IPS-NIHi11 (cell line): ENCODE measurements at places on chromosomes 7 and 10.
A peak's percentile ranks its signal among the peaks of the same experiment; 100 is the strongest.

DNA sequence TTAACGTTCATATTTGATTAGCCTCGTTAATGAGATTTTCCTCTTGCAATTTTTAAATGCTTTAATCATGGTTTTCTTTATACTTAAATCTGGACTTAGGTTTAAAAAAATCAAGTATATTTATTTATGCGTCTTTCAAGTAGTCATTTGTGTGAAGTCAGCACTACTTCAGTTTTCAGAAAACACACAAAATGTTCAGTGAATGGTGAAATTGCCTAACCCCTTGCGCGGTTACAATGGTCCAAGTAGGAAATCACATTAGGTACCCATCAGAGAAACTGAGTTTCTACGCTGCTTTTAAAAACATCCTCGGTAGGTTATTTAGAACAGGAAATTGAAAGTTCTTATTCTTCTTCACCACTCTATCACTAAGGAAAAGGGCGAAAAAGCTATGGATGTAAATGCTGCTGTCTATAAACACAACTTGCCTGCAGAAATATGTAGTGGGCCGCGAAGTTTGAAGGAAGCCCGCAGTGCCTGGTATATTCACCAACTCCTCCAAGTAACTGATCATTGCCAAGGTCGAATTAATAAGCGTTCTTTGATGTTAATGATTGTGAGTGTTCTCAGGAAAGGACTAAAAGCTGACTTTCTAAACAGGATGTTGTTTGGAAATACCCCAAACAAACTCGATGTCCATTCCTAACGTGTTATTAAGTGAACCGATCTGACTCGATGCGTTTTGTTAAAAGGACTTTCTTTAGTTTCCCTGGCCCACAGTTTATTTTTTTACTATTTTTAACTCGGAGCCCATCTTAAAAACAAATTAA lies 1.0 kb downstream of the SYPL1 start:
- DNase-seq = no peak

GRCh38 chr10:77005871-77006270 lies 631.7 kb downstream of the KCNMA1 start:
- DNase-seq = no peak

- DNase-seq = no peak
Measured at GRCh38 chr10:73229567-73229966, 17.5 kb downstream of the DNAJC9 start.

GRCh38 chr7:44325201-44325671 lies at the start of gene CAMK2B:
Gene CAMK2B, minus strand, starts transcription at chr7:44325594. Its CDS starts 173 bp downstream, at chr7:44325421.
- peak; percentile 63 for DNase-seq

- DNase-seq = no peak
Measured at GRCh38 chr7:140200061-140200989, 23.5 kb upstream of the KDM7A start.

GRCh38 chr10:111203615-111204014 lies 126.8 kb downstream of the ADRA2A start:
- DNase-seq = no peak

- DNase-seq = no peak
Measured at GRCh38 chr10:108425283-108425964, 1260.9 kb upstream of the SORCS1 start.

DNA sequence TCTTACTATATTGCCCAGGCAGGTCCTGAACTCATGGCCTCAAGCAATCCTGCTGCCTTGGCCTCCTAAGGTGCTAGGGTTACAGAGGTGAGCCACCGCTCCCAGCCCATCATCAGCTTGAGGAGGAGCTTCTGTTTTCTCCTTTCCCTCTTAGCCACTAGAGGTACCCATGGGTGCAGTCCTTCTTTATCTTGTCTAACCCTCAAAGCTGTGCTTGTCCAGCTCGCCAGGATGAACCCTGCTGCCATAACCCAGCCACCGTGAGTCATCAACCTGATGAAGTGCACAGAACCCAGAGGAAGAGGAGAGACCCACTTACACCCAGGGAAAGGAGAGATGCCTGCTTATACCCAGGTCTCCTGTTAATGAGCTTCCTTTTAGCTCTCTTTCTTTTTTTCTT lies 133.4 kb downstream of the CUL2 start:
- DNase-seq = no peak

- DNase-seq = no peak
Measured at GRCh38 chr7:99095698-99096097, 48.2 kb downstream of the SMURF1 start.

- no peak for DNase-seq
Measured at GRCh38 chr7:74584160-74584954, 73.2 kb upstream of the GTF2I start.

DNA sequence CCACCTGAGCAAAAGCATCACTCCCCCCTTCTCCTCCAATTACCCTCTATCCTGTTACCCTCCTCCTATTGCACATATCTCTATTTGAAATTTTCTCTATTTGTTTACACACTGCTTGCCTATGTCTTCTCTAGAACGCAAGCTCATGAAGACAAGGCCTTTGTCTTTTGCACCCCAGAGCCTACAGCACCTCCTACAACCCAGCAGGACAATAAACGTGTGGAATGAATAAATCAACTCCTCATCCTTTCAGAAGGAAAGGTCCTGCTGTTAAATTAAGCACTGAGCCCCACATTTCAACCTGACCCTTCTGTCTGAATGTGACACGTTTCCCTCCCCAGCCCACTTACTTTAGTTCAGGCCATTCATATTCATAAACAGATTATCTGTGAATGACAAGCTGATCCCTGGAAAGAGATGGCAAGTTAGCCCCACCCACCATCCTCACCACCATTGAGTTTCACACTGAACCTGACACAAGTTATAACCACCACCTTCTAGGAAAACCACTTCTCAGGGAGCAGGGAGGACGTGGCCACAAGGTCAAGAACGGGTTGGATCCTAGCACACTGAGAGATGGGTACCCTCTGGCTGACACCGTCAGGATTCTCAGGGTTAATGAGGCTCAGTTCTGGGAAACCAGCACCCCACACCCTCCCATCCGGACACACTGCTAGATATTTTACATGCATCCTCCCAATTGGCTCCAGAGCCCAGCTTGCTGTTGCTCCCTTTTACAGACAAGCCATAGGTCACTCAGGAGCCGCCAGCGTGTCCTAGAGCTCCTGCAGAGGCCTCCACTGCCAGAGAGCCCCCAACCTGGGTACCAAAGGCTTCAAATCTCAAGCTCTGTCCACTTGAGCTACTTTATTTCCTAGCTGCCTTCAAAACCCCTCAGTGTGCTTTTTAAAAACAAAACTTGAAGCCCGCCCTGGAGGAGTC lies 934 bp downstream of the PRTFDC1 start:
- peak; percentile 60 for DNase-seq

DNA sequence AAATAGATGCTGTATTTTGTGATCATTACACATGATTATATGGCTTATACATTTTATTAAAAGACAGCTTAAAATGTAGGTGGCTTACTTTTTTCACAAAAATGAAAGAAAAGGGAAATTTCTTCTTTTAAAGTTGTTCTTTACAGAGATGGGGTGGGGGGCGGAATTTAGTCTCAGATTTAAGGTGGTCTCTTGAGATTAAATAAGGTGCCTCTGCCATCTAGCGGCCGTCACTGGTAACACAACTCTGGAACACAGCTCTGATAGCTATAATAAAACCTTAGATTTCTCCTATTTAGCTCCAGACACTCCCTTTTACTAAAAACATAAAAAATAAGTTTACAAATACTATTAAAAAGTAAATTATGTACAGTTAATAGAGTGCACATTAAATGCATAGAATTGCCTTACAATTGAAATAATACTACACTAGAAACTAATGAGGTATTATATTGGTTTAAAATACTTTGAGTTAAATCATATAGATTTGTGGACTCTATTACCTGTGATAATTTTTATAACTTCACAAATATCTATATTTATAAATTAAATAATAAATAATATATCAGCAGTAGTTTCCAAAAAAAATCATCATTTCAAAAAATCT lies 210.9 kb downstream of the DGKB start:
- peak; percentile 30 for DNase-seq

GRCh38 chr10:11150879-11151415 lies 133.3 kb downstream of the CELF2 start:
- no peak for DNase-seq

GRCh38 chr7:17934094-17934493 lies 6.2 kb downstream of the SNX13 start:
- no peak for DNase-seq

DNA sequence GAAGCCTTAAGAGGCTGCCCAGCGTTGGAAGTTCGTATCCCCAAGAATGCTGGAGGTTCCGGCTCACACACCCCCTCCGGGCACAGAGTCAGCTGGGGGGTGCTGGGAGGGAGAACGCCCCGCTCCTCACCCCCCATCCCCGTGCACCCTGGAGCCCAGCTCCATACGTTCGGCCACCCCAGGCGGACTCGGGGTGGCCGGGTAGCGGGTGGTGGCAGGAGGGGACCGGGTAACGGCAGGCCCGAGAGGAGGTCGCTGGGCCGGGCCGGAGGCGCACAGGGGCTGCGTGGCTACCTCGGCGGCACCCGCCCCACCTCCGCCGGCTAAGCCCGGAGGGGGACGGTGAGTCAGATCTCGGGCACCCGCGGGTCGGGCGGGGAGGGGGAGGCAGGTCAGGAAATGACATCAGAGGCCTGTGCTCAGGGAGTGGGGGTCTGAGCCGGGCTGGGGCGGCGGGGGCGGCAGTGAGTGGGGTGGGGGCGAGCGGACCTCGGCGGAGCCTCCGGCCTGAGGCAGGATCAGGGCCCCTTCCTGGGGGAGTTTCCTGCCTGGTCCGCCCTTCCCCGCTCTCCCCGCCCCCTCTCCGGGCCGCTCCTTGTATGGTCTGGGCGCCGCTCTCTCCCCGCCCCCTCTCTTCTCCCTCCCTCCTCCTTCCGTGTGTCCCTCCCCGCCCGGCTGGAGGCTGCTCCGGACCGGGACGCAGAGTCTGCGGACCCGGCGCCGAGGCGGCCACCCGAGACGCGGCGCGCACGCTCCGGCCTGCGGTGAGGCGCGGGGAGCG lies at the start of gene ZYX:
ZYX (plus strand) TSS at position 700 of the 781 bp plus-strand sequence. CDS start 227 bp downstream, outside the sequence.
- peak; percentile 95 for DNase-seq

GRCh38 chr7:289756-290553 lies at the start of gene FOXL3:
Gene FOXL3, plus strand, starts transcription at chr7:290170. Its CDS starts 0 bp downstream, at chr7:290170.
- no peak for DNase-seq

- no peak for DNase-seq
Measured at GRCh38 chr10:63627881-63628296, 106.7 kb downstream of the REEP3 start.

- no peak for DNase-seq
Measured at GRCh38 chr10:50419091-50419490, 167.8 kb upstream of the ASAH2 start.

DNA sequence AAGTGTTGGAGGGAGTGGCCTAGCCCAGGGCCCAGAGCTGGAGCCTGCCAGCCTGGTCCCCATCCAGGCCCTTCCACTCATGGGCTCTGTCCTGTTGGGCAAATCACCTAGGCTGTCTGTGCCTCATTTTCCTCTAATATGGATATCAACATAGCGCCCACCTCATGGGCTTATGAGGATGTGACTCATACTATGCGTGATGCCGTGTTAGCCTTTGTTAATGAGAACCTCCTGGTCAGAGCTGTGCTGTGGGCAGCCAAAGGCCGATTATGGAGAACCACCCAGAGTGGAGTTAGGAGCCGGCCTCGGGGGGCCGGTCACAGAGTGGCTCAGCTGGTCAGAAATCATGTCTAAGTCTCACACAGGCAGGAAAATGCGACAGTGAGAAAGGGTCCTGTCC lies 306.4 kb downstream of the PAXIP1 start:
- DNase-seq = no peak

DNA sequence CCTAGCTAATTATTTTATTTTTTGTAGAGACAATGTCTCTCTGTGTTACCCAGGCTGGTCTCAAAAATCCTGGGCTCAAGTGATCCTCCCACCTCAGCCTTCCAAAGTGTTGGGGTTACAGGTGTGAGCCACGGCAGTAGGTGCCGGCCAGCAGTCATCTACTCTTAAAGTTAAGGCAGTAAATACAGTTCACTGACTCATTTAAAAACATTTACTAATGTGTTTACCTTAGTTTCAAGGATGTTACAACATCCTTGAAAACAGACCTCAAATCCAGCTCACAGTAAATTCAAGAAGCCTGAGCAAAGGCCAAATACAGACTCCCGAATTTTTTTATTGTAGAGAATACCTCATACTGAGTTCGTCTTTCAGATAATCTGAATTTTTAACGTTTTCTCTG lies 29.6 kb upstream of the ABCB4 start:
- DNase-seq = no peak

- DNase-seq = no peak
Measured at GRCh38 chr7:35256256-35257175, 2.6 kb upstream of the TBX20 start.
